Right ventricle myocardium inferior (tissue), 1 donor: ENCODE measurements at places on chromosomes 13 and 19. TPM values are rescaled to one million over a fixed set of nuclear protein-coding genes. Genes with fewer than 3 reads are reported as not detected.

Gene GTPBP3
- total RNA-seq: 11.5 TPM

Gene CGB1
- total RNA-seq: not detected

GRCh38 chr13:114076329-114077090, 55.9 kb downstream of the RASA3 start:
- no peak for DNase-seq

DNA sequence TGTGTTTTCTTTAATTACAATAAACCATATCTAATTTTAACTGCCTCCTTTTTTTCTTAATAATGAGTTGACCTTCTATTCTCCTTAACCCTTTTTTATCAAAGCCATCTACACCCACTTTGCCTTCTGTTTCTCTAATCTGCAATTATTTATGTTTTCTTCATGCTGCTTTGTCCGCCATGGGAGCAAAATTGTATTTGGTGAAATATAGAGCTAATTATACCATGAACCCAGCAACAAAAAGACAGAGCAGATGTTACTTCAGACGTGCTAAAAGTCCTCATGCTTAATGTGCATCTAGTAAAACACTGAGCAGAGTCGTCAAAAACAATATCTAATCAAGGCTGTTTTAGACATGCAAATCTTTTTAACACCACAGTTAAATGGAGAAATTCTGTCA, 264.7 kb downstream of the DACH1 start:
- DNase-seq: no peak

GRCh38 chr19:3821156-3821555, 35.0 kb upstream of the MATK start:
- DNase-seq: no peak

DNA sequence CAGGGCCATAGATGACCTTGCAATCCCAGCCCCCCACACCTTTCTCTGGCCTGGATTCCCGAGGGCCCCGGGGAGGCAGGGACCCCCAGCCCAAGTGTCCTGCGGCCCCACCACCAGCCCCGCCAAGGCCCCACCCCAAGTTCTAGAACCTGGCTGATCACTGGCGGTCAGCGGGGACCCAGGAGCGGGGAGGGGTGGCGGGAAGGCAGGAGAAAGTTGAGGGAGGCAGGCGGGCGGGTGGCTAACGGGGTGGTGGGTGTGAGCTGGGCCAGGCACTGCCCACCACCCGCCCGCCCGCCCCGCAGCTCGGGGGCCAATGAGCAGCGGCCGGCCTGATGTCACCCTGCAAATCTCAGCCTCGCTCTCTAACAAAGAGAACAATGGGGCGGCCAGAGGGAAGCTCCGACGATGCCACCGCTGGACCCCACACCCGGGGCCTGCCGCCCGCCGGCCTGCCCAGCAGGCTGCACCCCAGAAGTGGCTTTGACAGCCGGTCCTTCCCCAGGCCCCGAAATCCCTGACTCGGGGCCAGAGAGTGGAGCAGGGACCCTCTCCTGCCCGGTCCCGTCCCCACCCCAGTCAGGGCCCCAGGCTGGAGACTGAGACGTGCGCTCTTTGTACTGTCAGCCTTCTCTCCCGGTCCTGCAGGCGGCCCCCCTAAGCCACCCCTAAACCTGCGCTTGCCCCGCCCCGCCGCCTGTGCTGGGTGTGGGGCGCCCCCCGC, 1.6 kb downstream of the MEX3D start:
- no peak for DNase-seq

GRCh38 chr19:51861870-51862622, 25.7 kb downstream of the ZNF577 start:
- no peak for DNase-seq

- DNase-seq: no peak
Measured at GRCh38 chr19:53466726-53467484, 628 bp upstream of the ZNF813 start.
